D341Med (cell line): ENCODE measurements at places on chromosomes 7 and 10.

- no peak for DNase-seq
These were observed 77.4 kb downstream of the WIPF3 start for GRCh38 chr7:29883462-29884398.

DNA sequence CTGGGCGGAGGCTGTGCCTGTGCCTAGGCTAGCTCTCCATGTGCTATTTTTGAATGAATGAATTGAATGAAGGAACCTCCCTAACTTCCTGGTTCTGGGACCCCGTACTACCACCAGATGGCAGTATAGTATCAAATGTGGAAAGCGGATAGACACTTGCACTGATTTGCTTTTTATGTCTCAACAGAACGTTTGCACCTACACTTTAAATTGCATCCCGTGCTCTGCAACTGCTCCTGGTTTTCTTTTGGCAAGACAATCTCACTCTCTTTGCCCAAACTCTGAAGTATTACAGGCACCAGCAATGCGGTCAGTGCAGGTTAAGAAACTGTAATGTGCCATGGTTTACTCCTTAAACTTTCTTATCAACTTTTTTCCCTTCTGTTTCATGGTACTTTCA is 6.5 kb downstream of the FZD8 start:
- DNase-seq = peak; percentile 60

- DNase-seq = no peak
These were observed 484.2 kb downstream of the PLXNA4 start for GRCh38 chr7:132092106-132092505.

- DNase-seq = no peak
These were observed 29.5 kb upstream of the TMEM72 start for GRCh38 chr10:44881649-44882048.

GRCh38 chr10:60731134-60731885 is 47.0 kb upstream of the CDK1 start:
- DNase-seq = no peak

- no peak for DNase-seq
These were observed 10.7 kb downstream of the RHEB start for GRCh38 chr7:151508991-151509390.

- DNase-seq = no peak
These were observed 97.5 kb downstream of the ZNF365 start for GRCh38 chr10:62471711-62472110.

DNA sequence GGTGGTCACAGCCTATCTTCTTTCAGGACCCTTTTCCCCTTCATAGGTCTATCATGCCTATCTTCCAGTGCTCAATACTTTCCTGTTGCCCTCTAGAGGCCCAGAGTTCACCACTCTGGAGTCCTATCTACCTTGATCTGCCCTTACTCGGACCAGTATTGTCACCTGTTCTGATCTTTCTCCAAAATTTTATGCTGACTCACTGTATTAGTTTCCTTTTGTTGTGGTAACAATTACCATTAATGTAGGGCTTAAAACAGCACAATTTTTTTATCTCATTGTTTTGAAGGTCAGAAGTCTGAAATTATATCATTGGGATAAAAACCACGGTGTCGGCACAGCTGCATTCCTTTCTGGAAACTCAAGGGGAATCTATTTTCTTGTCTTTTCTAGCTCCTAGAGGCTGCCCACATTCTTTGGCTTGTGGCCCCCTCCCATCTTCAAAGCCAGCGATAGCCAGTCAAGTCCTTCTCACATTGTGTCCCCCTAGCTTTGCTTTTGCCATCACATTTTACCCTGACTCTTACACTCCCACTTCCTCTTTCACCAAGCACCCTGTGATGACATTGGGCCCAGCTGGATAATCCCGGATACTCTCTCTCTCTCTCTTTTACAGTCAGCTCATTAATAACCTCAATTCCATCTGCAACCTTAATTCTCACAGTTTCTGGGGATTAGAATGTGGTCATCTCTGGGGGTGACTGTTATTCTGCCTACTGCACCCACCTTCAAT is 54.6 kb downstream of the TFAM start:
- DNase-seq = no peak

DNA sequence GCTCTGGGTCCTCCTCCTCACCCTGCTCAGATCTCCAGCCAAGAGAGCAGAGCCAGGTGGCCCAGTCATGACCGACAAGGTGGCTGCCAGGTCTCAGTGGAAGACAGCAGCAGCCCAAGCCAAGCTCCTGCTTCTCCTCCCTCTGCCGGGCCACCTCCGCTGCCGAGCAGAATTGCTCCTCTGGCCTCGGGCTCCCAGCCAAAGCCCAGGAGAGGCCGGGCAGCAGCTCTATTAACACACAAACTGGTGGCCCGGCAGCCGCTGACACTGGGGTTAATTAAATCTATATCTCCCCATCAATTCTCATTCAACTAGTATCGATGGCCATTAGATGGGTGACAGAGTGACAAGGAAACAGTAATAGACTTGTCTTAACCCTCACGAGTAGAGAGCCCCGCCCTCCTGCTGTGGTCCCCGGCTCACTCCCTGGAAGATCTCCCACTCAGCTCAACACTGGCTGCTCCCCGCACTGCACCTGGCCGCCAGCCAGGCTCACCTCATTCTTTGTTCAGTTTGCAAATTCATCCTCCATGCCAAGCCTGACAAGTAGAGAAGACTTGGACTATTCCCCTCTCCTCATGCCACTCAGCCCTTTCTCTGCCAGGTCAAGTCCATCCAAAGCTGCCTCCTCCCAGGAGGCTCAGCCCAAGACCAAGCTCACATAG is 74.1 kb upstream of the UNC5B start:
- DNase-seq = no peak

GRCh38 chr10:131888186-131888604 is 12.6 kb upstream of the PPP2R2D start:
- no peak for DNase-seq

- no peak for DNase-seq
These were observed 6.1 kb downstream of the SAMD9L start for GRCh38 chr7:93142127-93142526.

GRCh38 chr7:124251636-124252035 is 218.8 kb upstream of the TMEM229A start:
- no peak for DNase-seq

DNA sequence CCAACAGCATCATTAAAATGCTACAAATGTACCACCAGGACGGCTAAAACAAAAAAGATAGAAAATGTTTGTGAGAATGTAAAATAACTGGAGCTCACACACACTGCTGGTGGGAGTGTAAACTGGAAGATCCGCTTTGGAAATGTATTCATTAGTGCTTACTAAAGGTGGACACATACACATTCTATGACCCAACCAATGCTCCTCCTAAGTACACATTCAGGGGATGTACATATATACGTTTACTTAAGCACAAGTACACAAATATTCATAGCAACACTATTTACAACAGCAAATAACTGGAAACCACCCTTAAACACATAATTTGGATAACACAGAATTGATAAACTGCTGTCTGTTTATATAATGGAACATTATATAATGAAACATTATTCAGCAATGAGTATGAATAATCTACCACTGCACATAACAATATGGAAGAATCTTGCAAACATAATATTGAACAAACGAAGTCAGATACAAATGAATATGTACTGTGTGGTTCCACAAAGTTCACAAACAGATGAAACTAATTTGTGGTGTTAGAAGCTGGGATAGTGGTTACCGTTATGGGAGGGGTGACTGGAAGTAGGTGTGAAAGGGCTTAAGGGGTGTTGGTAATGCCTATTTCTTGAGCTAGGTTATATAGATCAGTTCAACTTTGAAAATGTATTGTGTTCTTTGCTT is 52.1 kb downstream of the STRA8 start:
- no peak for DNase-seq

GRCh38 chr7:84611391-84611790 is 416.8 kb upstream of the SEMA3A start:
- no peak for DNase-seq

DNA sequence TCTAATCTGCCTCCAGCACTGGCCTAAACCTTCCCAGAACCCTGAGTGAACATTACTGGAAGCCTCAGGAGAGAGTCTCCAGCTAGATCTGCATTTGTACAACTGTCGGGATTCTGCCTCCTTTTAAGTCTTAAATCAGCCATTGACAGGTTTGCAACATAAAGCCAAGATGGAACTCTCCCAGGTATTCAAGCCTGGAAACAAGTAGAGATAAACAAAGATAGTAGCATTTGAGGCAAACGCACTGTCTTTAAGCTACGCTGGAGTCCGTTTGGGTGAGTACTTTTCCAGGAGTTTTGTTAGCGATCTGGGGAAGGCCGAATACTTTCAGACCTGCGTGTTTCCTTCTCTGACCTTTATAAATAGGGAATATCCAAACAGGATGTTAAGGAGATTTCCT is 317.2 kb upstream of the FZD8 start:
- DNase-seq = no peak

DNA sequence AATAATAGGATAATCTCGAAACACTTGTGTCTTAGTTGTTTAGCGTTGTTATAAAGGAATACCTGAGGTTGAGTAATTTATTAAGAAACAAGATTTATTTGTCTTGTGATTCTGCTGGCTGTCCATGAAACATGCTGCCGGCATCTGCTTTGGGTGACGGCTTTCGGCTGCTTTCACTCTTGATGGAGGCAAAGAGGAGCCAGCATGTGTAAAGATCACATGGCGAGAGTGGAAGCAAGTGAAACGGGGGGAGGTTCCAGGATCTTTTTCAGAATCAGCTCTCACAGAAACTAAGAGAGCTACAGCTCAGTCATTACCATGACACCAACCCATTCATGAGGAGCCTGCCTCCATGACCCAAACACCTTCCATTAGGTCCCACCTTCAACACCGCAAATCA is 402.8 kb downstream of the CDC14C start:
- DNase-seq = no peak

DNA sequence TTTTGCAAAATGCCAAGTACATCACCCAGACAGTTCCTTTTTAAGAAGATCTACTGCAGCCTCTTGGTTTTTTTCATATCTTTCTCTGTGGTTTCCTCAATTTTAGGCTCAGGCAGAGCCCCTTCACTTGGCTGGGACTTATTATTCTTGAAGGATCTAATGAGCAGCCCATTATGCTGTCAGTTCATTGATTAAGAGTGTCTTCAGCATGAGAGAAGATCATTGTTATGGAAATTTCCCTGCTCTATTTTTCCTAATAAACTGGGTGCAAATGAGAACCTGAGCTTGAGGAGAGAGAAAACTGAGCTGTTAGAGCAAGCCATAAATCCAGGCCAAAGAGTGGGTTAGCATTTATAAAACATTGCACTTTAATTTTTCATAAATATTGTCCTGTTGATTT is 146.5 kb downstream of the SEC23IP start:
- DNase-seq = no peak

GRCh38 chr7:142847353-142847752 is 7.5 kb upstream of the EPHB6 start:
- DNase-seq = no peak

DNA sequence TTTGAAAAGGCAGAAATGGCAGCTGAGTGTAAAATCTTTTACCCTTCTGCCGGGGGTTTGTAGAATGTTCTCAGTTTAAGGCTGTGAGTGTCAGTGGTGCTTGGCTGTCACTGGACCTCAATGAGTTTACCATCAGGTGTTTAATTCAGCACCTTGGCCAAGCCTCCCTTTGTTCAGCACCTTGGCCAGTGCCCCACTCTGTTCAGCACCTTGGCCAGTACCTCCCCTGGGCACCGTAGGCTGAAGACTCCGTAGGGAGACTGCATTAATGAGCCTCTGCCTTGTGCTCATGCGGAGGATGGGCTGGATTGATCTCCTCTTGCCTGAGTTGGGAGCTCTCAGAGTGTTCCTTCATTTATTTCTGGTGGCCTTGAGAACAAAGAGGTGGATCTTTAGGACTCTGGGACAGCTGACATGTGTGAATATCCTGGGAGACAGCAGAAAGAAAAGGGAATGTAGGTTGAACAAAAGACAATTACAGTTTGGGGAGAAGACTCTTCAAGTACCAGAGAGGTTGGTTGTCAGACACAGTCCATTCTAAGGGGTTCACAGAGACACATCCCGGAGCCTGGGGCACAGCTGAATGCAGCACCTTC is 1.6 kb downstream of the FAM24A start:
- DNase-seq = no peak

DNA sequence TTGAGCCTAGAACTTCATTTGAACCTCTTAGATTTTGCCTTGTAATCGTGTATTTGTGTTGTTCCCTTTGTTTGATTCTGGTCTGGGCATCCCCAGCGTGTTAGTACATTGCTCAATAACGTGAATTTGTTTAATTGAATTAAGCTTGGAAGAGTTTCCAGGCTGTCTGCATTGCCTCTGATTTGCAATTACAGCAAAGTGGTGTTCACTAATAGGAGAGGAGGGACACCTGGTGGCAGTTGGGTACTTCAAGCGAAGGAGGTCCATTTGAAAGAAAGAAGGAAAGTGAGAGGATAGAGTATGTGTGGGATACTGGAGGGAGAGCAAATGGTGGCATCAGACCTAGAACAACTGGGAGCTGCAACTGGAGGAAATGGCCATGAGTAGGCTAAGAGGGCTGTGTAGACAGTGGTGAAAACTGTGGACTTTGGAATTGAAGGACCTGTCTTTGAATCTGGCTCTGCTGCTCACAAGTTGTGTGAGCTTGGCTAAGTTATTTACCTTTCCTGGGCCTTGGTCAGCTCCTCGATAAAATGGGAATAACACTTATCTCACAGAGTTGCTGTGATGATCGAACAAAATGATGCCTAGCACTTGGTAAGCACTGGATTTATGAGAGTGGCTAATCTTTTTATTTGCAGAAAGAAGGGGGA is 15.1 kb downstream of the LSMEM1 start:
- DNase-seq = peak; percentile 62

DNA sequence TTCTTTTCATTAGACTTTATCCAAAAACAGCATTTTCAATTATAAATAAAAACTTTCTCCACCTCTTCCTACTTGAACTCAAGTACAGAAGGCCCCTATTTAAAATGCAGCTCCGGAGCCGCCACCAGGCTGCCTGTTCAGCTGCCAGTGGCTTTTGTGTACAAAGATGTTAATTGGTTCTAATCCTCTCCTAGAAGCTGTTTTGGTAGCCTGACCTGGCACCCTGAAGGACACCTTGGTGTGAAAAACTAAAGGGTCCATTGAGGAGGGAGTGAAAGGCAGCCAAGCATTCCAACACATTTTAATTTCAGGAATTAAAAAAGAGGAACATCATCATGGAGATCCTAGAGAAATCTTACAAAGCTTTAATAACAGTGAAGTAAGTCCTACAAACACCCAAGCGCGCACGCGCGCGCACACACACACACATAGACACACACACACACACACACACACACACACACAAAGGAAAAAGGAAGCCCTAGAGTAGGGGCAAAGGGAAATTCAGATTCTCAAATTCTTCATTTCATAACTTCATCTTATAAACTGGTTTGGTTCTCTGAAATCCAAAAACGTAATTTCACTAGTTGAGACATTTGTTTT is 41.4 kb downstream of the VAX1 start:
- DNase-seq = no peak

- DNase-seq = no peak
These were observed 7.4 kb downstream of the YWHAG start for GRCh38 chr7:76351372-76351771.

- DNase-seq = no peak
These were observed 41.6 kb upstream of the PTPRZ1 start for GRCh38 chr7:121831351-121831750.

DNA sequence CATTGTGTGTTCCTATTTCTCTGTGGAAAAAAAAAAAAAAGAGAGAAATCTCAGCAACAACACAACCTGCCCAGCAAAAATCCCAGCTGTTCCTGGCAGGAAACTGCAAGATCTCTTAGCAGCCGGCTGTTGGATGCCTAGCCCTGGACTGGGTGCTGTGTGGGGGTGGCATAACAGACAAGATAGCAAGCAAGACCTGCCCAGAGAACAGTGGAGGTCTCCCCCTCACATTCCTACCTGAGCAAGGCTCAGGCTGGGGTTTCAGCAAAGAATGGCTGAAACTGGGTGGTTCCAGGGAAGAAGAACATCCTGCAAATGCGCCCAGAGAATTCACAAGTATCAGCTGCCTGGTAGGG is 248.8 kb upstream of the ZMIZ1 start:
- no peak for DNase-seq

GRCh38 chr10:13440185-13441061 is 88.4 kb downstream of the BEND7 start:
- DNase-seq = peak; percentile 92
